Naive thymus-derived CD4-positive, alpha-beta T cell (primary cell): ENCODE measurements at places on chromosomes 2 and 18. TPM values are rescaled to one million over a fixed set of nuclear protein-coding genes. Genes with fewer than 3 reads are reported as not detected.

Gene LRRC30
- not detected for total RNA-seq

Gene CD226
- 58.6 TPM for total RNA-seq

Gene LRRTM1
- not detected in 2 replicates for total RNA-seq

Gene LRP1B
- 0.10 TPM for total RNA-seq

Gene RFX8
- not detected for total RNA-seq

Gene TIGD1
- total RNA-seq = 23.4 TPM

- H3K4me3 ChIP-seq = no peak within 1 kb of the TSS
- H3K27me3 ChIP-seq = no peaks in the 10 kb centered on the region
- no peak within 1 kb of the TSS for H3K27ac ChIP-seq
- DNase-seq = no peak
- H3K36me3 ChIP-seq = no peaks in the 10 kb centered on the region
- no peaks in the 10 kb centered on the region for H3K4me1 ChIP-seq
These were observed at the start of gene CYP27A1 for GRCh38 chr2:218781691-218782527. TSS of gene CYP27A1 (plus strand) at chr2:218782147. CDS start at chr2:218782183, 36 bp downstream.

- H3K36me3 ChIP-seq = no peaks in the 10 kb centered on the region
- no peak for DNase-seq
- H3K4me1 ChIP-seq = no peaks in the 10 kb centered on the region
These were observed 308.0 kb downstream of the CMPK2 start for GRCh38 chr2:6557737-6558136.

GRCh38 chr2:133334923-133335322 is 233.3 kb downstream of the NCKAP5 start:
- H3K27me3 ChIP-seq = no peaks in the 10 kb centered on the region
- no peak overlapping the region for H3K4me3 ChIP-seq
- no peaks in the 10 kb centered on the region for H3K36me3 ChIP-seq
- H3K4me1 ChIP-seq = no peaks in the 10 kb centered on the region
- no peak overlapping the region for H3K27ac ChIP-seq

DNA sequence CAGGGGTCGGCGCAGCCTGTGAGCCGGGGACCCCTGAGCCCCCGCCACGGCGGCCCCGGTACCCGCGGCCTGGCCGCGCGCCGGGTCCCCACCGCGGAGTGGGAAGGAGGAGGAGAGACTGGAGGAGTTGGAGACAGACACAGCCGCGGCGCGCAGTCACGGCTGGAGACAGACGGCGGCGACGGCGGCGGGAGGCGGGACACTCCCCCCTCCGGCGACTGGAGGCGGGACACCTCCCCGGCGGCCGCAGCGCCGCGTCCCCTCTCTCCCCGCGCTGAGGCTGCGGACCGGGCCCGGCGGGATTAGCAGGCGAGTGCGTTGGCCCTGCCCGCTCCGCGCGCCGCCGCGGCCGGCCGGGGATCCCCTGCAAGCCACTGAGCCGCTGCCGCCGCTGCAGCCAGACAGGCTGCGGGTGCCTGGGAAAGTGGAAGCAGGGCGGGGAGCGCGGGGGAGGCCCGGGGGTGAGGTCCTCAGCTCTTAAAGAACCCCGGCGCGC is 1.0 kb upstream of the LDLRAD4 start:
- no peaks in the 10 kb centered on the region for H3K27me3 ChIP-seq
- peak; percentile 67 for DNase-seq
- H3K4me1 ChIP-seq = peaks cover 5% of the 10 kb centered on the region
- H3K27ac ChIP-seq = peak overlapping the region; percentile 76
- peak overlapping the region; percentile 39 for H3K4me3 ChIP-seq

GRCh38 chr2:52260904-52261303 is 1229.0 kb upstream of the NRXN1 start:
- no peak for DNase-seq
- H3K27me3 ChIP-seq = no peaks in the 10 kb centered on the region
- no peak overlapping the region for H3K27ac ChIP-seq
- no peak overlapping the region for H3K4me3 ChIP-seq

DNA sequence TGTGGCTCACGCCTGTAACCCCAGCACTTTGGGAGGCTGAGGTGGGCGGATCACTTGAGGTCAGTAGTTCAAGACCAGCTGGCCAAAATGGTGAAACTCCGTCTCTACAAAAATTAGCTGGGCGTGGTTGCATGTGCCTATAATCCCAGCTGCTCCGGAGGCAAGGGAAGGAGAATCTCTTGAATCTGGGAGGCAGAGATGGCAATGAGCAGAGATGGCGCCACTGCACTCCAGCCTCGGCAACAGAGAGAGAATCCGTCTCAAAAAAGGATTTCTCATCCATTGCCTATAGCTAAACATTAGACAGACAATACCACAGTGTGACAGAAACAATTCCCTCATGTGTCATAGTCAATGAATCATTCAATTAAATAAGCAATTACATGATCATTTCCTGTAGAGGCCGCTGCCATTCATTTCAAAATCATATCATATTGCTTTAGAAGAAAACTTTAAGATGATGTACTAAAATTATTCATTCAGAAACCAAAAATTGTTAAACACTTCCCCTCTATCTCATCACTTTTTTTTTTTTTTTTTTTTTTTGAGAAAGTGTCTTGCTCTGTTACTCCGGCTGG is 69.5 kb upstream of the TGIF1 start:
- H3K4me3 ChIP-seq = no peak overlapping the region
- no peaks in the 10 kb centered on the region for H3K27me3 ChIP-seq
- H3K4me1 ChIP-seq = no peaks in the 10 kb centered on the region
- no peak for DNase-seq

DNA sequence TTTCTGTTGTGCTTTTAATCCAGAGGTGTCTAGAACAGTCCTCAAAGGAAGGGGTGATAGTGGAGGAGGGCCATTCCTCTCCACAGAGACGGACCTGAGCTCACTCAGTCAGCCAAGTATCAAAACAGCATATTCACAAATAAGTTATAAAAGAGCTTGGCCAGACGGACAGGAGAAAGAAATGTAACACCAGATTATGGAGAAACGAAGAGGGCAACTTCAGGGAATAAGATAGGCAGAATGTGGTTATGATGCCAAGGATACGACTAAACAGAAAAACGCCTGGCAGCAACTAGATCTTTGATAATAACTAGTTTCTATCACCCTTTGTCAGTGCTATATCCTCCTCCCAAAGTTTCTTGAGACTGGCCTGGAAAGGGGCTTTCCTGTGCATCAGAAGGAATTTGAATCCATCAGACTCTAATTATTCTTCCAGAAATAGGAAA is 42.5 kb downstream of the MAP4K3 start:
- no peak overlapping the region for H3K4me3 ChIP-seq
- no peaks in the 10 kb centered on the region for H3K27me3 ChIP-seq
- H3K4me1 ChIP-seq = no peaks in the 10 kb centered on the region
- H3K27ac ChIP-seq = no peak overlapping the region

- H3K4me1 ChIP-seq = no peaks in the 10 kb centered on the region
- no peak overlapping the region for H3K4me3 ChIP-seq
These were observed 82.7 kb upstream of the SH3BP4 start for GRCh38 chr2:234869164-234869563.

- DNase-seq = no peak
- H3K27ac ChIP-seq = no peak overlapping the region
- H3K4me3 ChIP-seq = no peak overlapping the region
- H3K27me3 ChIP-seq = no peaks in the 10 kb centered on the region
- no peaks in the 10 kb centered on the region for H3K36me3 ChIP-seq
These were observed 79.9 kb downstream of the MYO5B start for GRCh38 chr18:50115095-50115494.

DNA sequence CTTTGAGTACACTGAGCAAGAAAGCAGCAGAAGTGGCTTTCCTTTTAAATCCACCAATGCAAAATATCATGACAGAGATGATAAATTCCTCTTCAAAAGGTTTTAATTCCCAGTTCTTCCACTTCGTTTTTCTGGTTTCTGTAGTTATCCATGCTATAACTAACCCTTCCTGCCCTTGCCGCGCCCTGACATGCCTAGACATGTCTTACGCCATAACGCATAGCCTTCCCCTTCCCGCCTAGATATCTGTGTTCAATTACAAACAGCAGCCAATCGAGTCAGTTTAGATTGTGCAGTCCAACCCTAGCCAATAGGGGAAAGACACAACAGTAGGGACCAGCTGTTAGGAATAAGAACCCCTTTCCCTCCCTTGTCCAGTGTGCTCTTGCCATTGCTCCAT is 16.1 kb downstream of the PRPF40A start:
- H3K27me3 ChIP-seq = no peaks in the 10 kb centered on the region
- H3K4me1 ChIP-seq = peaks cover 8% of the 10 kb centered on the region
- H3K27ac ChIP-seq = no peak overlapping the region
- H3K4me3 ChIP-seq = no peak overlapping the region
- H3K36me3 ChIP-seq = no peaks in the 10 kb centered on the region

DNA sequence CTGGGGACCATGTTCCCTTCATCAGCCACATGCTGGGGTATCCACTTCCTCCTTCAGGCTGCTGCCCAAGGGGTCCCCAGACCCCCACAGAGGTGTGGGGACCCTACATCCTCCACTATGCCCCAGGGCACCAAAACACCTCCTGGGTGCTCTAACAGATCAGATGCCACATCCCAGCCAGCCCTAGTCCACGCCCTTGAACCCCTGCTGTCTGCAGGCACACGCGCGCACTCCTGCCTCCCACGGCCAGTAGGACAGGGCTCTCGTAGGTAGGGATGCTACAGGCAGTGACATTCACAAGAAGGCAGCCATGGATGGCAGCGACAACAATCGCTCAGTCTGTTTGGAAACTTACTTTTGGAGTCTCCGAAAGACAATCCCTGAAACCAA is 3.0 kb upstream of the GPC1 start:
- H3K27me3 ChIP-seq = no peaks in the 10 kb centered on the region
- no peaks in the 10 kb centered on the region for H3K36me3 ChIP-seq
- no peaks in the 10 kb centered on the region for H3K4me1 ChIP-seq
- DNase-seq = no peak

DNA sequence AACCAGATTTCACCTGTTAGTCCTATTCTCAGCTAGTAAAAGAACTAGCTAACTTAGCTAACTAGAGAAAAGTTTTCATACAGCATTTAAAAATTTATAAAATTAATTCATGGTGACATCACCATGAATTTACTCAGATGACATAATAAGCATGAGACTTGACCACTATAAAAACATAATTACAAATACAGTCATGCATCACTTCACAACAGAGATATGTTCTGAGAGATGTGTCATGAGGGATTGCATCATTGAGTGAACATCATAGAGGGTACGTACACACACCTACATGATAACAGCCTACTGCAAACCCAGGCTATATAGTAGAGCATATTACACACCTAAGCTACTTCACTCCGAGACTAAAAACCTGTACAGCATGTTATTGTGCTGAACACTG is 481.3 kb upstream of the CHAC2 start:
- H3K27ac ChIP-seq = no peak overlapping the region
- H3K4me3 ChIP-seq = no peak overlapping the region
- H3K36me3 ChIP-seq = no peaks in the 10 kb centered on the region
- H3K27me3 ChIP-seq = no peaks in the 10 kb centered on the region
- no peaks in the 10 kb centered on the region for H3K4me1 ChIP-seq

DNA sequence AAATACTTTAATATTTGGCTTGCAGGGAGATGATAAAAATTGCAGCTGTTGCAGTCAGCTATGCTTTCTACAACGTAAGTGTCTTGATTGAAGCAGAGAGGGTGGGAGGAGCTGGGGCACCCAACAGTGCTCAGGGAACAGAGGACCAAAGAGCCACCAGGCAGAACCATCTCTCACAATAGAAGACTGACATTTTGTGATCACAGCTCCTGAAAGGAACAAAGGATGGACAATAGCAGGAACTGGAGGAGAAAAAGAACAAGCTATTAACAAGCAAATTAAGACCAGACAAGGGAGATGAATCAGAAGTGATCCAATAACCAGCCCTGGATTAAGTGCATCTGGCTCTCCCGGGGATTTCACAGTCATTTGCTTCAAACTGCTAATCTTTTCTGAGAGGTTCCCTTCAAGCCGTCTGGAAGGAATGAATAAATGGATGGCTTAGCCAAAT is 65.7 kb upstream of the SMAD2 start:
- no peaks in the 10 kb centered on the region for H3K36me3 ChIP-seq
- H3K27ac ChIP-seq = no peak overlapping the region
- H3K4me1 ChIP-seq = no peaks in the 10 kb centered on the region
- H3K27me3 ChIP-seq = no peaks in the 10 kb centered on the region

DNA sequence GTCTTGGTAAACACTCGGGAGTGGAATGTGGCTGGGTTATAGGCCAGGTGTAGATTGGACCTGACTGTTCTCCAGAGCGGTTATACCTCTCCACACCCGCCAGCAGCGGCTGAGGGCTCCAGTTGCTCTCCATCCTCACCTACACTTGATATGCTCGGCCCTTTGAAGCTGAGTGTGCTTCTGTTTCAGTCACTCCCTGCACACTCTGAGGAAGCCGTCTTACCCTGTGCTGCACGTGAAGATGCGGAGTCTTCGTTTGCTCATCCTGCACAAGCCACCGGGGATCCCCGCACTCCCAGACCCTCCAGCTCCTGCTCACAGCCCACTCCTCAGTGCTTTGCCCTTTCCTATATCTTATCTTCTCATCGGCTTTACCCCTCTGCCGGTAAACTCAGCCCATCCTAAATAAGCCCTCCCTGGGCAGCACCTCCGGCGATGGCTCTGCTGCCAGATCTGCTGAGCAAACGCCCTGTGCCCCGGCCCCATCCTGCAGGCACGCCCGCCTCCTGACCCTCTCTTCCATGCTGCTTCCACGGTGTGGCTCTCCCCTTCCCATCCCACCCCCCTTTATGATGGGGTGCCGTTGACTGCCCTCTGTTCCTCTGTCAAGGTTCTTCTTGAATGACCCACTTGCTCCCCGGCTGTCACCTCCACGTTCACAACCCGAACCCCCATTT is 47.3 kb upstream of the ODC1 start:
- H3K4me3 ChIP-seq = no peak overlapping the region
- DNase-seq = no peak
- no peaks in the 10 kb centered on the region for H3K27me3 ChIP-seq
- H3K27ac ChIP-seq = no peak overlapping the region
- no peaks in the 10 kb centered on the region for H3K36me3 ChIP-seq
- peaks cover 6% of the 10 kb centered on the region for H3K4me1 ChIP-seq

DNA sequence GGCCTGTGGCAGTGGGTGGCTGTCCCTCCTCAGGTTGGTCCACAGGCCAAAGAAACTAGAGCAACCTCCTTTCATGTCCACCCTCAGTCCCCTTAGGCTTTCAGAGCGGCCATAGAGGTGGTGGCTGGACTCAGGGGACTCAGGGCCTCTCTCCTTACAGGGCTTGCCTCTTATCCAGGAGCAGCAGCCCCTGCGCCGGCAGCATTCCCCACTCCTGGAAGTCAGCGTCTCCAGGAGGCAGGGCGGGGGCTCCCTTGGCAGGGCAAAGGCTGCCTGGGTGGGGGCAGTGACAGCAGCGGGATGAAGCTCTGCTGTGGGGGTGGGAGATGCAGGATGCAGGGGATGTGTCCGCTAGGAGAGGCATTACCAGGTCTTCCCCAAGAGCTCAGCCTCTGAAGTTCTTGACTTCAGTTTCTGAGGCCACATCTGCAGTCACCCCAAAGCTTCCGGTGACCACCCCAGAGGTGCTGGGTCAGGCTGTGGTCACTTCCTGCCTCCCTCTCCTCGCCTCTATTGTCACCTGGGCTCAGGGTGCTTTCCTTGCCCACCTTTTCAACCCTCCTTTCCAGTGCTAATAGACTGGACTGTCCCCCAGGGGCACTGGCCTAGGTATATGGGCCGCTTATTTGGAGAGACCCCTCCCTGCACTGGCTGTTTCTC is 8.6 kb upstream of the GPR55 start:
- H3K27ac ChIP-seq = no peak overlapping the region
- no peaks in the 10 kb centered on the region for H3K4me1 ChIP-seq
- no peak for DNase-seq

- no peak for DNase-seq
- H3K27ac ChIP-seq = no peak overlapping the region
- H3K36me3 ChIP-seq = no peaks in the 10 kb centered on the region
- no peaks in the 10 kb centered on the region for H3K4me1 ChIP-seq
- H3K4me3 ChIP-seq = no peak overlapping the region
- H3K27me3 ChIP-seq = no peaks in the 10 kb centered on the region
These were observed 51.0 kb downstream of the LDLRAD4 start for GRCh38 chr18:13269521-13270011.

- H3K36me3 ChIP-seq = no peaks in the 10 kb centered on the region
- H3K27me3 ChIP-seq = no peaks in the 10 kb centered on the region
These were observed 7.5 kb upstream of the IL1A start for GRCh38 chr2:112791693-112792230.
